Mesenchymal stem cell (in vitro differentiated cells and primary cell): ENCODE measurements at places on chromosomes 5 and 9.

GRCh38 chr5:154734370-154735248 is 20.6 kb upstream of the LARP1 start:
- no peak for DNase-seq
- no peak overlapping the region for H3K27ac ChIP-seq
- no peaks in the 10 kb centered on the region for H3K4me1 ChIP-seq
- no peaks in the 10 kb centered on the region for H3K36me3 ChIP-seq
- no peaks in the 10 kb centered on the region for H3K27me3 ChIP-seq

- H3K4me1 ChIP-seq, result peaks cover 1% of the 10 kb centered on the region
- no peak overlapping the region for H3K27ac ChIP-seq
- DNase-seq, result no peak
- H3K4me3 ChIP-seq, result no peak overlapping the region
These were observed 58.6 kb upstream of the CNOT6 start for GRCh38 chr5:180435594-180435993.

- H3K4me3 ChIP-seq, result no peak overlapping the region
- H3K4me1 ChIP-seq, result no peaks in the 10 kb centered on the region
- no peaks in the 10 kb centered on the region for H3K27me3 ChIP-seq
- no peak overlapping the region for H3K27ac ChIP-seq
- no peak for DNase-seq
- no peaks in the 10 kb centered on the region for H3K36me3 ChIP-seq
These were observed 393.9 kb downstream of the PRELID2 start for GRCh38 chr5:145441228-145441627.

DNA sequence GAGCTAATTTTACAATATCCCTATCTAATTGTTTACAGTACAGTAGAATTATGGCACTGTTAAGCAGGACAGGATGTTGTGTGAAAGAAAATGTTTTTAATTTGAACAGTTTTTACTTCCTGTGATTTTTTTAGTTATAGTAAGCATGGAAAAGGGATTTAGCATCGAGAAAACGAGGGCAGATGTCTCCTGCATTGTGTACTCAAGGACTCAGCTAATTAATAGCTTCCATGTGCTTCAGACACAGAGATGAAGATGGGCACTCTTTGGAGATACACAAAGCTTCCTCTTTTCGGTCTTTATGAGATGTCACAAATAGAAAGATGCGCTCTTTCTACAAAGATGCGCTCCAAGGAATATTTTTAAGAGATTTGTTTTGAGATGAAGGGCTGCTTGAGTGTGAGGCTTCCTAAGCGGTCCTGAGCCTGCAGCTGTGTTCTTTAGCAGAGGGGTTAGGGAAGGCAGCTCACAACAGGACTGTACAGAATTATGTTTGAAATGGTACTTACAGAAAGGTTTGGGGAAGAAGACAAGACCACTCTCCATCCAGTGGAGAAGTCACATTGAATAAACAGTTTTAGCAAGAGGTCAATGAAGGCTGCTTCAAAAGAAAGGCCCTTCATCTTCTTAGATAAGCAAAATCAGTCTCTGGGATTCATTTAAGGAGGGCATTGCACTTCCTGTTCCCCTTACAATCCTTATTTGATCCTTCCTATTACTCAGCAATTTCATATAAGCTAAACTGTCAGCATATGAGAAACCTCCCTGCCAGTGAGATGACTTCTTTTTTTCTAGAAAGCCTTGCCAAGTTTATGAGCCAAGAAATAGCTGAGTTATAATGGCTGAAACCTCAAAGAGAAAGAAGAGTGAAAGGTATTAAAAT is 311.5 kb downstream of the EFNA5 start:
- no peaks in the 10 kb centered on the region for H3K4me1 ChIP-seq
- no peak overlapping the region for H3K27ac ChIP-seq
- peak; percentile 46 for DNase-seq
- H3K4me3 ChIP-seq, result no peak overlapping the region
- H3K27me3 ChIP-seq, result no peaks in the 10 kb centered on the region

DNA sequence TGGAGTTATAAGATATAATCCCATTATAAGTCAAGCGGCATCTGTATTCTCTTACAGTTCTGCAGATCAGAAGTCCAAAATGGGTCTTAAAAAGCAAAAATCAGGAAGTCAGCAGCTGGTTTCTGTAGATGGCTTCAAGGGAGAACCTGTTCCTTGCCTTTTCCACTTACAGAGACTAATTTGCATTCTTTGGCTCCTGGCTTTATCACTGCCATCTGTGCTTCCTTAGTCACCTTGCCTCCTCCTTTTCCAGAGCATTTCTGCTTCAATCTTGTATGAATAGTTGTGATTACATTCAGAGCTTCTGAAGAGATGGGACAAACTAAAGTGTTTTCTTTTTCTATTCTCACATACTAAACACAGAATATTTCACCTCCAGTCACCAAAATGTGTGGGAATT is 647.3 kb upstream of the GRAMD2B start:
- no peaks in the 10 kb centered on the region for H3K4me1 ChIP-seq
- DNase-seq, result no peak
- H3K27me3 ChIP-seq, result no peaks in the 10 kb centered on the region
- no peak overlapping the region for H3K4me3 ChIP-seq

DNA sequence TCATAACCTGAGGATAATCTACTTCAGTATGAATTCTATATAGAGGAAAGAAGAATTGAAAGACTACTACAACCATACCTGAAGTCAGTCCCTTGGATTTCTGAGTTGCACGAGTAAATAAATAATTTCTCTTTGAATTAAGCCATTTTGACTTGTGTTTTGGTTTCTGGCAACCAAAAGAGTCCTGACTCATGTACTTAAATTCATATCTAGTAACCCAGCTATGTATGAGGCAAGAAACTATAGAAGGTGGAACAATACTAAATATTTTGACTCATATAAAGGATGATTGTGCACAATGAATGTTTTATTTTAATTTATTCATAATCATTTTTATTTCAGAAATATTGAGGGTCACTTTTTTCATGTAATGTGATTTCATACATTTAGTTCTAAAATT is 276.8 kb downstream of the MEF2C start:
- no peaks in the 10 kb centered on the region for H3K4me1 ChIP-seq
- no peak overlapping the region for H3K4me3 ChIP-seq
- no peaks in the 10 kb centered on the region for H3K27me3 ChIP-seq

GRCh38 chr5:66708368-66708767 is 112.2 kb downstream of the MAST4 start:
- no peak overlapping the region for H3K27ac ChIP-seq
- H3K36me3 ChIP-seq, result no peaks in the 10 kb centered on the region
- no peak for DNase-seq
- H3K4me3 ChIP-seq, result no peak overlapping the region

- no peaks in the 10 kb centered on the region for H3K27me3 ChIP-seq
- H3K4me1 ChIP-seq, result peaks cover 4% of the 10 kb centered on the region
- no peak overlapping the region for H3K27ac ChIP-seq
- H3K36me3 ChIP-seq, result no peaks in the 10 kb centered on the region
These were observed 152.3 kb downstream of the SNX18 start for GRCh38 chr5:54669845-54670244.

GRCh38 chr9:8895861-8896224 is 1096.3 kb upstream of the DMAC1 start:
- no peak overlapping the region for H3K4me3 ChIP-seq
- no peaks in the 10 kb centered on the region for H3K36me3 ChIP-seq
- no peaks in the 10 kb centered on the region for H3K4me1 ChIP-seq
- DNase-seq, result peak; percentile 50

- H3K36me3 ChIP-seq, result no peaks in the 10 kb centered on the region
- peak; percentile 58 for DNase-seq
- no peaks in the 10 kb centered on the region for H3K27me3 ChIP-seq
- H3K4me1 ChIP-seq, result no peaks in the 10 kb centered on the region
These were observed 114.5 kb downstream of the SLC25A46 start for GRCh38 chr5:110853267-110853666.

- H3K27me3 ChIP-seq, result no peaks in the 10 kb centered on the region
- H3K4me1 ChIP-seq, result no peaks in the 10 kb centered on the region
- H3K4me3 ChIP-seq, result no peak overlapping the region
- no peaks in the 10 kb centered on the region for H3K36me3 ChIP-seq
- H3K27ac ChIP-seq, result no peak overlapping the region
These were observed 98.2 kb downstream of the CEMIP2 start for GRCh38 chr9:71670121-71670520.

GRCh38 chr5:32984851-32985610 is 273.9 kb downstream of the NPR3 start:
- no peaks in the 10 kb centered on the region for H3K27me3 ChIP-seq
- H3K27ac ChIP-seq, result peak overlapping the region; percentile 56
- H3K4me3 ChIP-seq, result no peak overlapping the region
- H3K4me1 ChIP-seq, result peaks cover 2% of the 10 kb centered on the region

- H3K4me1 ChIP-seq, result peaks cover 12% of the 10 kb centered on the region
- H3K4me3 ChIP-seq, result no peak overlapping the region
- DNase-seq, result no peak
- H3K27ac ChIP-seq, result no peak overlapping the region
- H3K27me3 ChIP-seq, result no peaks in the 10 kb centered on the region
These were observed 6.2 kb upstream of the SHB start for GRCh38 chr9:38075272-38075671.

- H3K36me3 ChIP-seq, result no peaks in the 10 kb centered on the region
- no peak overlapping the region for H3K4me3 ChIP-seq
- peak; percentile 71 for DNase-seq
- no peaks in the 10 kb centered on the region for H3K27me3 ChIP-seq
These were observed 22.4 kb upstream of the SMIM15 start for GRCh38 chr5:61184708-61185107.

- no peaks in the 10 kb centered on the region for H3K4me1 ChIP-seq
- H3K36me3 ChIP-seq, result no peaks in the 10 kb centered on the region
- no peaks in the 10 kb centered on the region for H3K27me3 ChIP-seq
- H3K27ac ChIP-seq, result no peak overlapping the region
These were observed 111.2 kb downstream of the EDIL3 start for GRCh38 chr5:84273517-84273883.

- no peaks in the 10 kb centered on the region for H3K36me3 ChIP-seq
- DNase-seq, result no peak
- H3K4me1 ChIP-seq, result peaks cover 4% of the 10 kb centered on the region
- H3K4me3 ChIP-seq, result no peak overlapping the region
These were observed 15.4 kb downstream of the SH3TC2 start for GRCh38 chr5:149047462-149047861.

- no peaks in the 10 kb centered on the region for H3K27me3 ChIP-seq
- H3K4me1 ChIP-seq, result no peaks in the 10 kb centered on the region
- no peak overlapping the region for H3K27ac ChIP-seq
- no peak overlapping the region for H3K4me3 ChIP-seq
These were observed 22.5 kb upstream of the NIPSNAP3A start for GRCh38 chr9:104725014-104725413.

- peaks cover 3% of the 10 kb centered on the region for H3K4me1 ChIP-seq
- no peak for DNase-seq
- H3K4me3 ChIP-seq, result no peak overlapping the region
- H3K27ac ChIP-seq, result peak overlapping the region; percentile 67
- no peaks in the 10 kb centered on the region for H3K27me3 ChIP-seq
- no peaks in the 10 kb centered on the region for H3K36me3 ChIP-seq
These were observed 148.7 kb upstream of the SLC1A3 start for GRCh38 chr5:36457511-36458270.

DNA sequence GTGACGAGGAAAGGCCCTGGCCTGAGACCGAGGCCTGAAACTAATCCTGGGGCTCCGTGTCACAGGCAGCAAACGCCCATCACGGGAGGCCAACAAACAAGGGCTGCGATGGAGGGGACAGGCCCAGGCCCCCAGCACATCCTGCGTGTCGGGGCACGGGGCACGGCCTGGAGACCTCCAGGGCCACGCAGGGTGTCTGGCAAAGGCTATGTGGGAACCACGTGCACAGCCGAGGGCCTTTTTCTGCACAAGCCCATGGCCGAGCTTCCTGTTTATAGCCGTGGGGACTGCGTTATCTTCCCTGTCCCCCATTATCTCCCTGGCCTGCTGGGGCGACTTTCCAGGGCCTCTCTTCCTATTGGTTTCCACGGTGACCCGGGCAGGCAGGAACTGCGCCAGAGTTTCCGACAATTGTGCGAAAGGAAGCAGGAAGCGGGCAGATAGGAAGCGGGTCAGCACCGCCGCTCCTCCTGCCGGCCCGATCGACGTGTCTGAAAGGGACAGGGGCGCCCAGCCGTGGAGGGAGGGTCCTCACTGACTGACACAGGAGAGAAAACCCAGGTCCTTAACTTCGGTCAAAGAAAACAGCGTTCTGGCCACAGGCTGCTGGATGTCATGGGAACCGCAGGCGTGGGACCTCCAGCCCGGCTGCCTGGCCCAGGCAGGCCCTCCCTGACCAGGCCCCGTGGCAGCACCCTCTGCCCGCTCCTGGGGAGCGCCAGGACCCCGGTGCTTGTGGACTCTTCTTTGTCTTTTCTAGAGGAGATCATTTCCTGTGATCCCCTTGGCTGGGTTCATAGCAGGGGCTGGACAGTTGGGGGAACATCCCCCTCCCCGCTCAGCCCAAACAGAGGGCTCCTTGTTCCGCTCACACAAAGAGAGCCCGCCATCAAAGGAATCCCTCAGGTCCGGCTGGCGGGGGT is 29.1 kb upstream of the SEC16A start:
- H3K4me1 ChIP-seq, result peaks cover 3% of the 10 kb centered on the region
- no peak for DNase-seq
- H3K27ac ChIP-seq, result no peak overlapping the region
- H3K27me3 ChIP-seq, result no peaks in the 10 kb centered on the region
- H3K4me3 ChIP-seq, result no peak overlapping the region
- H3K36me3 ChIP-seq, result peaks cover 99% of the 10 kb centered on the region

DNA sequence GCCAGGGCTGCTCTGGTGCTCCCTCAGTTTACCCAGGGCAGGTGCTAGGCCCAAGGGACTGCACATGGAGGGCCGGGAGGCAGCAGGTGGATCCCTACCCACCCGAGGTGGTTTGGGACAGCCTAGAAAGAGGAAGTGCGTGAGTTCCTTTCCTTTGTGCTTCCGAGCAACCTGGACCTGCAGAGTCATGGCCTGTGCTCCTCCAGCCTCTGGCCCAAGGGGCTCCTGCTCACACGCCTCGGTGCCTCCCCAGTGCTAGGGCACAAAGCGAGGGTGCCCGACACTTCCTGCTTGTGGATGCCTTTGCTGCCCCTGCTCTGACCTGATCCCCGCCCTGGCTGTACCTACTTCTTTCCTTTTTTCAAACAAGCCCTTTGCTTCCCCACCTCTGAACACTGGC is 79.3 kb downstream of the RXRA start:
- DNase-seq, result no peak
- no peak overlapping the region for H3K4me3 ChIP-seq
- H3K4me1 ChIP-seq, result peaks cover 53% of the 10 kb centered on the region
- H3K36me3 ChIP-seq, result peaks cover 23% of the 10 kb centered on the region
- H3K27ac ChIP-seq, result no peak overlapping the region

GRCh38 chr9:105859428-105860091 is 165.2 kb downstream of the TMEM38B start:
- no peaks in the 10 kb centered on the region for H3K27me3 ChIP-seq
- H3K27ac ChIP-seq, result no peak overlapping the region
- no peak overlapping the region for H3K4me3 ChIP-seq
- no peaks in the 10 kb centered on the region for H3K36me3 ChIP-seq
- no peak for DNase-seq
- no peaks in the 10 kb centered on the region for H3K4me1 ChIP-seq

DNA sequence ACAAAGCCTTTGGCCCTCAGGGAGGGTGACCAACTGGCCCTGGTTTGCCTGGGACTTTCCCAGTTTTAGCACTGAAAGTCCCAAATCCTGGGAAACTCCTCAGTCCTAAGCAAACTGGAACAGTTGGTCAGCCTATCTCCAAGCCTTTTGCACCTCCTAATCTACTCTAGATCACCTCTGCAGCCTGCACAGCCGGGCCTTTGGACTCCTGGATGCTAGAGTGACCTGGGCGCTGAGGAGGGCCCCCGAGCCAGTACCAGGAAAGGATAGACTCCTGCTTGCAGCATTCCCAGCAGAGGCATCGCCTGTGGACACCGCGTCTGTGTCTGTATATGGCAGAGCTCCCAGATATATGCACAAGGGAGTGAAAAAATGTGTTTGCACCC is 15.1 kb downstream of the IRF1 start:
- no peak overlapping the region for H3K4me3 ChIP-seq
- peaks cover 6% of the 10 kb centered on the region for H3K36me3 ChIP-seq
- peaks cover 35% of the 10 kb centered on the region for H3K4me1 ChIP-seq
- DNase-seq, result peak; percentile 41
- no peaks in the 10 kb centered on the region for H3K27me3 ChIP-seq
- no peak overlapping the region for H3K27ac ChIP-seq
